ENCODE measurements at places on chromosomes 13 and 19. TPM values are rescaled to one million over a fixed set of nuclear protein-coding genes. Genes with fewer than 3 reads are reported as not detected.
A peak's percentile ranks its signal among the peaks of the same experiment; 100 is the strongest.

DNA sequence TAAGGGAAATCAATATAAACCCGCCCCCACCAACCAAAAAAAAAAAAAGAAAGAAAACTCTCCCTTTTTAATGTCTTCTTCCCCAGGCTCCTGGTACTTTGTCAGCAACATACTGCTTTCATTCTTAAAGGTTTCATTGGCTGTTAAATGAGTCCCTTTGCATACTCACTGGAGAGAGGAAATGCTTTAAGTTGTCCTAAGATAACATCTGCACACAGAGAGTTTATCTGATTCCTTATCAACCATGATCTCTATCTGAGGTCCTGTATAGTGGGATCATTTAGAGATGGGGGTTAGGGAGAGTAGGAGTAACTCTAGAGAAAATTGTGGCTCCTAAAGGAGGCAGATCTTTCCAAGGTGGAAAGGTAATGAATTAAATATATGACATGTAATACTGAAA is 156.5 kb downstream of the OXGR1 start:
- peaks cover 67% of the 10 kb centered on the region for H3K27me3 ChIP-seq
- H3K4me3 ChIP-seq, result no peak overlapping the region
- peaks cover 3% of the 10 kb centered on the region for H3K36me3 ChIP-seq
- H3K4me1 ChIP-seq, result no peaks in the 10 kb centered on the region
- no peak for DNase-seq

GRCh38 chr13:50732712-50733111 is 110.8 kb downstream of the DLEU7 start:
- H3K36me3 ChIP-seq, result no peaks in the 10 kb centered on the region
- H3K27ac ChIP-seq, result no peak overlapping the region
- no peak overlapping the region for H3K4me3 ChIP-seq
- H3K27me3 ChIP-seq, result no peaks in the 10 kb centered on the region
- DNase-seq, result no peak

DNA sequence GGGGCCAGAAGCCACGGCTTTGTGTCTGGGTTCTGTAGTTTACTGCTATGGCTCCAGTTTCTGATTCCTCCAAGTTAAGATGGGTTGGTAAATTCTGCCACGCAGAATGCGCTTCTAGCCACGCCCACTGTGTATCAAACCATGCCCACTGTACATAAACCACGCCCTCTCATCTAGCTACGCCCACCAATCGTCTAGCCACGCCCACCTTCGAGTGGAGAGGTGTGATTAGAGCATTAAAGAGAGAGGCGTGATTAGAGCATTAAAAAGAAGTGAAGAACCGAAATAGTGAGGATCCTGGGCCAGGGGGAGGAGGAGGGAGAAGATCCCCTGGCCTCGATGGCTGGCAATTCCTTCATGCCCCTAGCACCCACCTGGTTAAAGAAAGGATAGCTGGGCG is 43.7 kb upstream of the ADGRE5 start:
- peaks cover 6% of the 10 kb centered on the region for H3K27me3 ChIP-seq
- no peaks in the 10 kb centered on the region for H3K36me3 ChIP-seq
- no peak for DNase-seq
- H3K4me3 ChIP-seq, result no peak overlapping the region
- H3K4me1 ChIP-seq, result peaks cover 1% of the 10 kb centered on the region
- no peak overlapping the region for H3K27ac ChIP-seq

CPB2 gene
- not detected for total RNA-seq

TFPT gene
- total RNA-seq, result 21.1 TPM

DNA sequence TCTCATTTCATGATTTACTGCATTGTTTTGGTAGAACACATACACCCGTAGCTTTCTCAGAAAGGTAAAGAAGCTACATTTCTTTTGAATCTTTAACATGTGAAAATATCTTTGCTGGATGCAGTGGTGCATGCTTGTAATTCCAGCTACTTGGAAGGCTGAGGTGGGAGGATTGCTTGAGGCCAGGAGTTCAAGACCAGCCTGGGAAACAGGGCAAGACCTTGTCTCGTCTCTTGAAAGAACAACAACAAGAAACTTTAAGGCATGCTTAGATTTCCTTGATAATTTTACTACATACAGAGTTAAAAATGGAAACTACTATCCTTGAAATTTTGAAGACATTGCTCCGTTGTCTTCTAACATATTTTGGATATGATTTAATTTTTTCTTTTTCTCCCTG is 7.7 kb downstream of the RNF113B start:
- no peak for DNase-seq
- H3K36me3 ChIP-seq, result peaks cover 11% of the 10 kb centered on the region
- no peak overlapping the region for H3K4me3 ChIP-seq
- H3K4me1 ChIP-seq, result peaks cover 57% of the 10 kb centered on the region
- no peak overlapping the region for H3K27ac ChIP-seq

APOC1 gene
- total RNA-seq, result 85.5 TPM

- H3K27ac ChIP-seq, result no peak overlapping the region
- no peaks in the 10 kb centered on the region for H3K27me3 ChIP-seq
- no peaks in the 10 kb centered on the region for H3K36me3 ChIP-seq
- H3K4me1 ChIP-seq, result no peaks in the 10 kb centered on the region
- DNase-seq, result no peak
These were observed 190.9 kb upstream of the KLF12 start for GRCh38 chr13:74325106-74325505.

GRCh38 chr13:48892688-48893075 is 83.0 kb upstream of the FNDC3A start:
- H3K4me1 ChIP-seq, result no peaks in the 10 kb centered on the region
- H3K27me3 ChIP-seq, result peaks cover 2% of the 10 kb centered on the region
- H3K27ac ChIP-seq, result no peak overlapping the region
- no peak for DNase-seq
- H3K36me3 ChIP-seq, result no peaks in the 10 kb centered on the region

DNA sequence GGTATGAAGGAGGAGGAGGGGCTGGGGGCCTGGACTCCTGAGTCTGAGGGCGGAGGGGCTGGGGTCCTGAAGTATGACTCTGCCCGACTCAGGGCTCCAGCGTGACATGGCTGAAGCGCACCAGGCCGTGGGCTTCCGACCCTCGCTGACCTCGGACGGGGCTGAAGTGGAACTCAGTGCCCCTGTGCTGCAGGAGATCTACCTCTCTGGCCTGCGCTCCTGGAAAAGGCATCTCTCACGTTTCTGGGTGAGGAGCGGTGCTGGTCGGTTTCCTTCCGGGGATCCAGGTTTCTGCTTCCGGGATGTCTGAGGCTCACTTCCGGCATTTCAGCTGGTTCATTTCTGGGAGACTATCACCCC is 1.2 kb downstream of the CPT1C start:
- peaks cover 11% of the 10 kb centered on the region for H3K4me1 ChIP-seq
- H3K27ac ChIP-seq, result no peak overlapping the region
- peaks cover 5% of the 10 kb centered on the region for H3K36me3 ChIP-seq
- H3K4me3 ChIP-seq, result peak overlapping the region; percentile 49
- no peak for DNase-seq

DNA sequence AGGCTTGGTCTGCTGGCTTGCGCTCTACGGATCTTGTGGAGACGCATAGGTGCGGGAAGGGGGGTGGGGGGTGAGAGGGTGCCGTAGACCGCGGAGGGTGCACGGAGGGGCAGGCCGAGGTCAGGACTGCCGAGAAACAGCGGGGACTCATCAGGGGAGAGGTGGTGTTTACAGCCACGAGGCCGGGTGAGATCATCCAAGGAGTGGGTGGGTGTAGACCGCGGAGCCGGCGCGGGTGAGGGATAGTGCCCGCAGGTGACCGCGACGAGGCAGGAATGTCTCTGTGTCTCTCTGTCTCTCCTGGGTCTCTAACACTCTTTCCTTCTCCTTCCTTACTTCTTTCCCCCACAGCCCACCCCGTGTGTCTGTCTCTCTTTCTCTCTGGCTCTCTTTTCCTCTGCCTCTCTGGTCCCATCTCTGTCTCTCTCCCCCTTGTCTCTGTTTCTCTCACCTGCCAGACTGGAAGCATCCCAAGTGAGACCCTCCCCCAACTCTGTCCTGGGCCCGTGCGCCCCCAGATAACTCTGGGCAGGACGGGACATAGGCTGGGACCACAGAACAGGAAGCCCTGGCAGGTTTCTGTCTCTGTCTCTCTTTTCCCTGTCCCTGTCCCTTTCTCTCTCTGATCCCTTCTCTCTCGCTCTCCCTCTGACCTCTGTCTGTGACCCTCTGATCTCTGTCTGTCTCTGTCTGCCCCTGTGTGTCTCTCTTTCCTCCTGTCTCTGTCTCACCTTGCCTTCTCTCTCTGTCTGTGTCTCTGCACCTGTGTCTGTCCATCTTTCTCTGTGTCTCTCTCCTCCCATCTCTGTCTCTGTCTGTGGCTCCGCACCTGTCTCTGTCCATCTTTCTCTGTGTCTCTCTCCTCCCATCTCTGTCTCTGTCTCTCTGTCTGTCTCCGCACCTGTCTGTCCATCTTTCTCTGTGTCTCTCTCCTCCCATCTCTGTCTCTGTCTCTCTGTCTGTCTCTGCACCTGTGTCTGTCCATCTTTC is 1.8 kb upstream of the KLK4 start:
- peaks cover 44% of the 10 kb centered on the region for H3K27me3 ChIP-seq
- DNase-seq, result no peak
- no peak overlapping the region for H3K4me3 ChIP-seq
- peaks cover 1% of the 10 kb centered on the region for H3K4me1 ChIP-seq
- H3K27ac ChIP-seq, result no peak overlapping the region

Measured in progenitor cell of endocrine pancreas (in vitro differentiated cells).